ENCODE measurements at places on chromosomes 1 and 21.

DNA sequence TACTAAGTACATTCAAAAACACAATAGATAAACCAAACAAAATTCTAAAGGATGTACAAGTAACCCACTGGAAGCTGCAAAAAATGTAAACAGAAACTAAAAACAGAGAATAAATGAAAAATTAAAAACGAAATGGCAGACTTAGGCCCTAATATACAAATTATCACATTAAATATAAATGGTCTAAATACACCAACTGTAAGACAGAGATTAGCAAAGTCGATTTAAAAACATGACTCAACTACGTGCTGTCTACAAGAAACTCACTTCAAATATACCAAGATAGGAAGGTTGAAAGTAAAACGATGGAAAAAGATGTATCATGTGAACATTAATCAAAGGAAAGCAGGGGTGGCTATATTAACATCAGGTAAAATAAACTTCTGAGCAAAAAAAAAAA, 23.1 kb downstream of the SLC19A1 start:
- DNase-seq, result no peak

GRCh38 chr1:62439652-62440371, 3.0 kb downstream of the USP1 start:
- no peak for DNase-seq

GRCh38 chr1:233304489-233305102, 9.1 kb upstream of the PCNX2 start:
- DNase-seq, result no peak

DNA sequence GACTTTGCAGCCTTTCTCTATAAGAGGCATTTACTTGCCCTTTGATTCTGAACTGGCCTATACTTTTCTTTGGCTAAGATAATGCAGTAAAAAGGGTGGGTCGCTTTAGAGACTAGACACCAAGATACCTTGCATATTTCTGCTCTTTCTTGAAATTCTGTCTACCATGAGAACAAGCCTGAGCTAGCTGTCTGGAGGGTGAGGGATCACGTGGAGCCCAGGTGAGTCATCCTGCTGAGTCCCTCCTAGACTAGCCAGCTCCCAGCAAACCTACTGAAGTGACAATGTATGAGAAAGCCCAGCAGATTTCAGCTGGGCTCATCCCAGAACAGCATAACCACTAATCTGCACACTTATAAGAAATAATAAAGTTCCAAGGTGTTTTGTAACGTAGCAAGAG, 408.0 kb upstream of the KAZN start:
- no peak for DNase-seq

- no peak for DNase-seq
Measured at GRCh38 chr1:175186433-175187160, 6.0 kb downstream of the KIAA0040 start.

DNA sequence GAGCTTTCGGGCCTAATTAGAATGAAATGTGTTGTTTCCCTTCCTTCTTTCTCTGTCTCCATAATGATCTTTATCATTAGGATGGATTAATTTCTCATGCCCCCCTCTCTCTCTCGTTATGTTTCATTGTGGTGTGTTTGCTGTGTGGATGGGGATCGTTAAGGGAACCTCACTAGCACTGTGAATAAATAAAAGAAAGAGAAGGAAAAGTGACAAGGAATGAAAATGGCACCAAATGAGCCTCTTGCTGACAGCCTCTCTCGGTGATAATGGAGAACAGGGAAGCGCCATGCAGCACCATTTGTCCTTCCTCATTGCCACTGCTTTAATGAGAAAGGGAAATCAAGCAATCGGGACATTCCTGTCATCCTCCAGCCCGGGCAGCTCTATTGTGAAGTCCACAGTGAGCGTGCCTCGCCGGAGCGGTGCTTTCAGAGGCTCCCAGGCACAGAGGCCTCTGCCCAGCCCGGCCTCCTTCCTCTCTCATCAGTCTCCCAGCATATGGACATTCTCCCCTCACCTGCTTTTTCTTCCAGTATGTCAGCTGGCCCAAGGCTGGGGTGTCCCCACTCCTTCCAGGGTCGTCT, 265.7 kb upstream of the TMEM51 start:
- no peak for DNase-seq

DNA sequence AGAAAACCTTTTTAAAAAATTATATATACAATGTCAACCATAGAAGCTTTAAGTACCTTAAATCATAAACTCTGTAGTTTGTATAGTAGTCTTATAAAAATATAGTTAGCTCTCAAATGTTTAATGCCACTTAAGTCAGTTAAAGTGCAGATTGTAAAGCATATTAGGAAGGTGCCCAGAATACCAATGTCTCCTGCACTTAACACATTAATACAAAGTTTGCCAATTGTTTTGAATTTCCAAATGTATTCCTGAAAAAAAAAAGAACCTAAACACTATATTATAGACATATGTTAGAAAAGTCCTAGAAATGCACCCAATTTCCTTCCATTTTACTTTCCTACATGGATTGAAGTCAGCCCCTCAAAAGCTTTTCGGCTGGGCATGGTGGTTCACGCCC, 12.1 kb downstream of the F3 start:
- DNase-seq, result no peak

DNA sequence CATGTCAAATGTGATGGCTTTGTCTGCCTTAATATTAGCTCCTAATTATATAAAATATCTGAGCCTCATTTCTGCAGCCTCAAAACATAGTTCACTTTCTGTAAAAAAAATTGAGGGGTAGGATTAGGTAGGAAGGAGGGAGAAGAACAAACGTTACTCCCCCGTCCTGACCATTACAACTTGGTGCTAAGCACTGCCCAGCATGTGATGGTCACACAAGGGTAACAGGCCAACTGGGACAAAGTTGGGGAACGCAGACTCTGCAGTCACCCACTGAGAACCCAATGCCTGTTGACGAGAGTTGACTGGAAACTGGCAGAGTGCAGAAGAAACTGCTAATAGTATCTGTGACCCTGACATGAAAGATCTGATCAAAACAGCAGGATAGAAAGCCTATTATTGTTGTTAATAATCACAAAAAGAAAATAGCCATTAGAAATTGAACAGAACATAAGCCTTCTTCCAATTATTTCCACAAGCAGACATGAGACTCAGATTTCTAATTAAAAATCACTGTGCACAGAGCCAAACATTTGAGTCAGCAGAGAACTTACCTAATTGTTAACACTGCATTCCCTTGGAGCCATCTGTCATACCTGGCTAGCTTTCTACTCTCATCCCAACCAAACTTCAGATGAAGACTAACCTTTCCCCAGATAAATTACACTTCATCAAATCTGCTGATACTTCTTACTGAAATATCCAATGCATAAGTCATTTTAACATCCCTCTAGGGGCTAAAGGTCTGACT, 5.5 kb downstream of the SORT1 start:
- DNase-seq, result peak; percentile 28
